ENCODE measurements at places on chromosomes 2 and 18.

GRCh38 chr2:172997031-172997430 lies 78.6 kb upstream of the MAP3K20 start:
- DNase-seq: no peak

- no peak for DNase-seq
Observed at GRCh38 chr2:177246000-177246399, 18.5 kb downstream of the NFE2L2 start.

- no peak for DNase-seq
Observed at GRCh38 chr18:58755304-58756010, 84.2 kb downstream of the MALT1 start.

- DNase-seq: no peak
Observed at GRCh38 chr2:128469203-128469602, 150.5 kb upstream of the HS6ST1 start.

- no peak for DNase-seq
Observed at GRCh38 chr2:118687192-118687591, 160.3 kb downstream of the EN1 start.

- no peak for DNase-seq
Observed at GRCh38 chr2:119731983-119732382, 27.7 kb upstream of the PTPN4 start.

GRCh38 chr2:75174981-75175380 lies 24.3 kb downstream of the TACR1 start:
- DNase-seq: no peak

- no peak for DNase-seq
Observed at GRCh38 chr18:51250458-51251024, 53.1 kb upstream of the MEX3C start.

- no peak for DNase-seq
Observed at GRCh38 chr2:223062396-223062795, 10.4 kb downstream of the KCNE4 start.

GRCh38 chr18:48719388-48719787 lies 180.6 kb downstream of the CTIF start:
- DNase-seq: no peak

GRCh38 chr2:223251656-223252229 lies 199.8 kb downstream of the KCNE4 start:
- no peak for DNase-seq

DNA sequence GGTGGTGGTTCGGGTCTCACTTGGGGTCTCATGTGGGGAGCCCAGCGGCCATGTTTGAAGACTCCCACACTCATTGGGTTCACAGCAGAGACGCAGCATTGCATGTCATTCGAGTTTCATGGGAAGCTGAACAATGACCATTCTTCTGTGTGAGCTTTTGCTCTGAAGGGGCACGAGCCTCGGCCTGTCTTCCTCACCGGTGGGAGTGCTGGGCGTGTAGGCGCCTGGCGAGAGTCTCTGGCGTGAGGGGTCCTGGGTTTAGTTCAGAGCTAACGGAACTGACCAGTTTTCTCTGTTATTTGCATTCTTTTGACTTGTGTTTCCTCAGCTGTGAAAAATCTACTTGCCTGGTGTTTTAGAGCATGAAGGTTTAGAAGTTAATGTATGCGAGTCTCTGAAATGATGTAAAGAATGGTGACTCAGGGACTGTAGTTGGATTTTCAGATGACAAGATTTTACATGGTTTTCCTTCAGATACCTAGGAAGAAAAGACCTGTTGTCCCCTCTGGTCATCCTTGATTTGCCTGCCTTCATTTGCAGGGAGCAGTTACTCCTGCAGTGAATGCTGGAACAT lies 98.1 kb downstream of the ARMC9 start:
- DNase-seq: no peak

DNA sequence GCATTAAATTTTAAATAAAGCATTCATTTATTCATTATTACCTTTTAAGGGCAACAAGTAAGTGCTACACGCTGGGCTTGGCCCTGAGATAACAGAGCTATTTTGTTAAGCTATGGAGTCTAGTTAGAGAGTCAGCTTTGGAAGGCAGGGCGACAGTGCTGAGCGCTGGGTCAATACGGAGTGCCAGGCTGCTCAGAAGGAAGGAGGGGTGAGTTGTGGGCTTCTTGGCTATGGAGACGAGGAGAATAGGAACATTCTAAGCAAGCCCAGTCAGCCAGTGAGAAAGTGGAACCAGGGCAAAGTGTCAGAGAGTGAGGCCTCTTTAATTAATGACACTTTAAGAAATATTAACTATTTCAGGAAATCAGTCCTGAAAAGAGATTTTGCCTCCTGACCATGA lies 288.4 kb downstream of the LRRTM1 start:
- no peak for DNase-seq

GRCh38 chr2:176704282-176704858 lies 435.1 kb downstream of the MTX2 start:
- DNase-seq: no peak

DNA sequence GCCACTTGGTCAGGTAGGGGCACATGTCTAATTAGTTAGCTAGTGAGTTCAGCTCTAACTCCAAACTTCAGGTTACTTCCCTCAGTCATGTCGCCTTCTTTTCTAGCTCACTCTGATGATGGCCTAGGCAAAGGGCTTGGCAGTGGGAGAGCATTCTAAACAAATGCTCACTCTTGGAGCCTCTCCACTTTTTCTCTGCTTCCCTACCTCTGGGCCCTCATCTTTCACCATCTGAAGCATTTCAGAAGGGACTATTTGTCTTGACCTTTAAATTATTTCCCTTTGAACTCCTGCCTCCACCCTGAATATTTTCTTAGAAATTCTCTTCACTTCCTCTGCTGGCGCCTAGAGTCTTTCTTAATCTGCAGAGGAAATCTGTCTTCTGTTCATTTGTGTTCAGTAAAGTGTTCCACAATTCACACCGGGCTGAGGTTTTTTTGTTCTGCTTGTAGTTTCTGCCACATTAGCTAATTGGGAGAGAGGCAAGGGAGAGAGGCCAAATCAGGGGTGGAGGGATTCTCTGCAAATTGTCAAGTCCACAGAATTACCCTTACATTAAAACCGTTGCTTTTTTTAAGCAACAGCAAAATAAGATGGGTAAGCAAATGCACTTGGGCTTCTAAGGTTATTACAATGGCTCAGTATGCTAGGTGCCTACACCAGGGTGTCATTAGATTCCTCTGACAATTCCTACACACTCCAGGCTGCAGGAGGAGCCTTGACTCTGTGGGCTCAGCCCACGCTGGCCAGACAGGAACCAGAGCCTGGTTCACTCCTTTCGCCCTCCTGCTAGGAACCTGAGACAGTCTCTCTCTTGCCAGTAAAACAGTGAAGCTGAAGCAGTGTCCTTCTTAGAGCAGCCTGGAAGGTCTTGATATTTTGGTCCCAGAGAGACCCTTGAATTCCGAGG lies 5.5 kb downstream of the MSGN1 start:
- no peak for DNase-seq

DNA sequence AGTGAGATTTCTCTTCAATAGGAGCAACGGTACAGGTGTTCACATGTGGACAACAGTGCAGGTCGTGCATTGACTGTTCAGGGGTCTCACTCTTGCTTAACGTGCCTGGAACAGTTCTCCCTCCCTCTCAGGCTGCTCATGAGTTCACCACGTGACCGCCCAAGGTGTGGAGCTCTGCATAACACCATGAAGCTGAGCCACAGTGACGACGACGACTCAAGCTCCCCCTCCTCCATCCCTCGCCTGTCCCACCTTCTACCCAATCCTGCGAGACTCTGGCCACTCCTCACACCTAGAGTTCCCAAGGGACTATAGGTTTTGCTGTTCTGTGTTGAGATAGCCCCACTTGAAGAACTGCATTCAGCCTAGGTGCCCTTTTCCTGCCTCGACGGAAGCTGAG lies 42.8 kb downstream of the STK25 start:
- no peak for DNase-seq

- DNase-seq: no peak
Observed at GRCh38 chr2:9497017-9497416, 22.7 kb downstream of the IAH1 start.

GRCh38 chr2:97267411-97268074 lies 154.6 kb downstream of the ANKRD36 start:
- DNase-seq: no peak

GRCh38 chr2:138093455-138093854 lies 129.2 kb downstream of the HNMT start:
- no peak for DNase-seq

DNA sequence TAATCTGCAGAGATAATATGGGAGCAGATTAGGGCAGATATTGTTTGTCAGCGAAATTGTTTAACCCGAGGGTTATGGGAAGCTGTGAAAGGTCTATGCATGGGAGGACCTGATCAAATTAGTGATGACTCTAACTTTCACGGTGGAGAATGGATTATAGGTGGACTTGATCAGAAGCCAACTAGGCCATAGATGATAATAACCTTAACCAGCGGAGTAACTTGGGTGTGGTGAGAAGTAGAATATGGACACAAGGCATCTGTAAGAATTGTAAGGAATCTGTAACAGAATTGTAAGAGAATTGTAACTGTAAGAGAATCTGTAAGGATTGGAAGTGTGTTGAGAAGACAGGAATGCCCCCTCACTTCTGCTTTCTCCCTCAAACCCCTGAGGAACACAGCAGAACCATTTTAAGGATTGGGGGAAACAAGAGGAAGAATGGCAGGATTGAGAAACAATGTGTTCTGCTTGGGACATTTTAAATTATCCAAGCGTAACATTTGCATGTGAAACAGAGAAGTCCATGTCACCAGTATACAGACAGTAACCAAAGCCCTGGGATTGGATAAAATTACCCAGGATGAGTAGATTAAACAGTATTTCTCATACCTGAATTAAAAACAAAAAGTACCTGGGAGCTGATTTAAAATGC lies 14.9 kb upstream of the SLC39A10 start:
- DNase-seq: no peak

- no peak for DNase-seq
Observed at GRCh38 chr2:202014759-202015211, 18.9 kb upstream of the FZD7 start.

DNA sequence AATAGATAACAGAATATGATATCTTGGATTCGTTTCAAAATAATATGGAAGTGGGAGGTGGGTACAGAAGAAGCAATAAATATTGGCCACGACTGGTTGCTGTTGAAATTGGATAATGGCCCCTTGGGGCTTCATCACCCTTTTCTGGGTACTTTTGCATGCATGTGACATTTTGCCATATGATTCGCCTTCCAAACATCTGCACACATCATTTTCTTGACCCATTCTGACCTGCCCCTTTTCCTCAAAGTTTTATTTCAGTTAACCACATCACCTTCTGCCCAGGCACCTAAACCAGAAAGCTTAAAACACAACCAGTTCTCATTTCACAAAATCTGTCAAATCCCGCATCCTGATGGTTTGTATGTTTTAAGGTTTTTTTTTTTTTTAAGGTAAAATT lies 116.7 kb upstream of the AGAP1 start:
- no peak for DNase-seq

- no peak for DNase-seq
Observed at GRCh38 chr18:70371908-70372307, 83.1 kb downstream of the SOCS6 start.

- no peak for DNase-seq
Observed at GRCh38 chr2:230218421-230218820, 1.4 kb downstream of the SP110 start.

DNA sequence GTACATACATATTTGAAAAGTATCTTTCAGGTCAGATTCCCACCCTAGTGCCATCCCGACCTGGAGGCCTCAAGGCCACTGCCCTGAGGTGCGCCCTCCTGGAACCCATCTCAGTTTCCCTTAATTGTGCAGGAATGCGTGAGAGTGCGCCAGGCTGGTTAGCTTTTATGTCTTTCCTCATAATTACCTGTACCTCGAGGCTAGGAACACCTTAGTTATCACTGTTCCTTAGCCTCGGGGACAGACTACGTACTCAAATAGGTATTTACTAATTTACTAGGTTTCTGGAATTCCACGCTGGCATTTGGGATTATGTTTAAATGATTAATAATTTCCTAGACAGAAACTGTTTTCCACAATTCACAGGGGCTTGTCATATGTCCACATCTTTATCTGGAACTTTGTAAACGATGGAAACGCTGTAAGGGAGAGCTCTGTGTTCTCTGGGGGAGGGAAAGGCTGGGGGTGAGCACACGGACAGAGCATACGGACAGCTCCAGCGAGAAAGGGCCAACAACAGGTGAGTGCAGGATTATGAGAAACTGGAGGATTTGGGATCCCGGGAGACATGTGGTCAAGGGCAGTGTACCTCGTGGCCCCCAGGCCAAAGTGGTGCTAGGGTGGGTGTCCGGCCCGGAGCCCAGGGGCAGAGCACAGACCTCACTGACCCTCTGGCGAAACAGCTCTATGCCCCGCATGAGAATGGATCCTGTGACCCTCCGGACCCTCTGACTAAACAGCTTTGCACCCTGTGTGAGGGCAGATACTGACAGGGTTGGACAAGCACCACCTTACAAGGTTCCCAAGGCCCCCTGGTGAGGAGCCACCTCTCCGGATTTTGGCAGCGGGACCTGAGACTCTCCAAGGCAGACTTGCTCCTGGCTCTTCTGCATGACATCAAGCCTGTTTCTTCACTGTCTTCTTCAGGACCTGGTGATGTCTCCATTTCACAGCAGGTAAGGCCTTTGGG lies 102.0 kb upstream of the PXDN start:
- DNase-seq: no peak

DNA sequence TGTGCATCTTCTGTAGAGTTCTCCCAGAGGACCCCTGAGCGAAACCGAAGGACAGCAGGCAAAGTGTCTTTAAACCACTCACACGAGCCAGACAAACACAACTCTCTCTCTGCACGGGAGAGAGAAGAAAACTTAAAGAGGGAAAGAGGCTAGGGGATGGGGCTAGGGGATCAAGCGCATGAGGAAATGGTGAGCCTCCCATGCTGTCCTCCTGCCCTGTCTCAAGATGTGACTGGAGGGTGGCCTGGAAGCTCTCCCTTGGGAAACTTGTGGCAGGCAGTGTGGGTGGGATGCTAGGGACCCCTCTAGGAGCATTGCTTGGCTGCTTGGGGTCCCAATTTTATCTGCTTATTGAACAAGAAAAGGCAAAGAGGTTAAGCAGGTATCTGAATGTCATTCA lies 44.5 kb downstream of the CYP26B1 start:
- no peak for DNase-seq

DNA sequence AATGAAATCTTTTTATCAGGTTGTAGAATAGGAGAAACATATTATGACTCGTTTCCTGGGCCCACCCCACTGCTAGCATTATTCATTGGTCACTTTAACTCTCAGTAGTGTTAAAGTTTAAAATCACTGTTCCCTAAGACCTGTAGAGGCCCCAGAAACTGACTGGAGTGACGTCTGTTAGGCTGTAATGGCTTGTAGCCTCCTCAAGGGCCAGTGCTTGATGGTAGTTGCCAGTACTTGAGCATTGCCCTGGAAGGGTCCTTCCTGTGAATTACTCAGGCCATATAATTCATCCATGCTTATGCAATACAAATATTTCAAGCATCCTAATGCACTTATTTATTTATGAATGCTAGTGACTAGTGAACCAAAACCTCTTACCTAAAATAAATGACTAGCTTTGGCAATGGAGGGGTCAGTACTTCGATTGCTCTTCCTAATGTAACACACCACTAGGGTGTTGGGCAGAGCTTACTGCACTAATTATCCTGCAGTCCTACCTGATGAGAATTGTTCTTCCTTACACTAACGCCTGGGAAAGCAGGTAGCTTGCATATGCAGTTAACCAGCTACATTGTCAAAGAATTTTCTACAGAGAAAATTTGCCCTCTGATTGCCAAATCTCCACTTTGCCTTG lies 31.2 kb downstream of the ARHGAP25 start:
- no peak for DNase-seq

- no peak for DNase-seq
Observed at GRCh38 chr2:8542381-8543059, 139.3 kb upstream of the ID2 start.

- no peak for DNase-seq
Observed at GRCh38 chr2:148903294-148903693, 28.3 kb downstream of the KIF5C start.

- DNase-seq: no peak
Observed at GRCh38 chr18:35117951-35118411, 76.8 kb downstream of the MAPRE2 start.

GRCh38 chr18:28236487-28236886 lies 59.6 kb upstream of the CDH2 start:
- no peak for DNase-seq

Data from NCI-H2081 treated with DMSO at 0.1 percent for 48 hours (cell line).